ENCODE measurements at places on chromosomes 11 and 22. TPM values are rescaled to one million over a fixed set of nuclear protein-coding genes. Genes with fewer than 3 reads are reported as not detected.

DNA sequence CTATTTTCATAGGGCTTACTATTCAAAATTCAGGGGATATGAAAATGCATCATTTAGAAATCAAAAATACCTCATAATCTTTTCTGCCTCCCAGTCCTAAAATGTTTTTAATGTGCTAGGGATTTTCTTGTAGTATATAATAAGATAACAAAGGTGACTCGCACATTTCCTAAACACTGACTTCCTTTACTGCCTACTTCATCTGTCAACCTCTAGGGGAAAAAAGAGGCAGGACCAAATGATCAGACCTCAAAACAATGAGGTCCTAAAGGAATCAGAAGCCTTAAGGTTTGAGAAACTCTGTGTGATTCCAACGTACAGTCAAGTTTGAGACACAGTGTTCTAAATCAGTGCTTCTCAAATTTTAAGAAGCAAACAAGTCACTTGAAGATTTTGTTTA, 56.1 kb upstream of the POU2AF2 start:
- no peaks in the 10 kb centered on the region for H3K4me1 ChIP-seq
- no peak overlapping the region for H3K4me3 ChIP-seq
- DNase-seq = no peak
- H3K36me3 ChIP-seq = no peaks in the 10 kb centered on the region
- H3K27ac ChIP-seq = no peak overlapping the region
- no peaks in the 10 kb centered on the region for H3K27me3 ChIP-seq

Gene HOATZ
- total RNA-seq = not detected

DNA sequence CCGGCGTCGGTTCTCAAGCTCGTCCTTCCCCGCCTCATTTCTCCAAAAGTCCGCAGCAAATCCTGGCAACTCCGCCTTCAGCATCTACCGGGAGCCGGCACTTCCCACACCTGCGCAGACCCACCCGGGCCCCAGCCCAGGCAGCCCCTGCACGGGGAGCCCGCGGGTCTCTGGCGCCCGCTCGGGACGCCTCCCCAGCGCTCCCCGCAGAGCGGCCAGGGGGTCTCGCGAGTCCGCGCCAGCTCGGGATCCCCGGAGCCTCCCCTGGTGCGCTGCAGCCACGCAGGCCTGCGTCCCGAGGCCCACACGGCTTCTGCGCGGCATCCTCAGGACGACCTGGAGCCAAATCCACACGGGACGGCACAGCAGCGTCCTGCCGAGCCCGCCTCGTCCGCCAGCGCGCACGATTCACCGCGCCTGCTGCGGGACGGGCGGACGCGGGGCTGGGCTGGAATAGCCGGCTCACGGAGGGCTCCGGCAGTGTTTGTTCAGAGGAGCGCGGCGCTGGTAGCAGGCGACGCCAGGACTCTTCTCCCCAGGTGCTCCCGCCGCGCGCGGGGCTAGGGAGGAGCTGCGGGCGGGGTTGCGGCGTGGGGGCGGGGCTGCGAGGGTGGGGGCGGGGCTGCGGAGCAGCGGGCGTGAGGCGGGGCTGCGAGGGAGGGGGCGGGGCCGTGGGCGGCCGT, 816 bp upstream of the PHRF1 start:
- H3K36me3 ChIP-seq = no peaks in the 10 kb centered on the region
- H3K4me1 ChIP-seq = peaks cover 36% of the 10 kb centered on the region
- no peak for DNase-seq
- H3K4me3 ChIP-seq = peak overlapping the region; percentile 99
- H3K27me3 ChIP-seq = no peaks in the 10 kb centered on the region

- DNase-seq = no peak
- H3K36me3 ChIP-seq = no peaks in the 10 kb centered on the region
- no peak overlapping the region for H3K4me3 ChIP-seq
- no peak overlapping the region for H3K27ac ChIP-seq
- no peaks in the 10 kb centered on the region for H3K27me3 ChIP-seq
- no peaks in the 10 kb centered on the region for H3K4me1 ChIP-seq
These were observed 69.9 kb downstream of the JRKL start for GRCh38 chr11:96459751-96460150.

GRCh38 chr11:11296434-11296833, 56.6 kb downstream of the CSNK2A3 start:
- no peak for DNase-seq
- H3K27ac ChIP-seq = no peak overlapping the region
- no peaks in the 10 kb centered on the region for H3K4me1 ChIP-seq

GRCh38 chr11:119522609-119523008, 99.6 kb upstream of the THY1 start:
- H3K4me1 ChIP-seq = no peaks in the 10 kb centered on the region
- no peak for DNase-seq
- H3K36me3 ChIP-seq = no peaks in the 10 kb centered on the region
- H3K27ac ChIP-seq = no peak overlapping the region

DNA sequence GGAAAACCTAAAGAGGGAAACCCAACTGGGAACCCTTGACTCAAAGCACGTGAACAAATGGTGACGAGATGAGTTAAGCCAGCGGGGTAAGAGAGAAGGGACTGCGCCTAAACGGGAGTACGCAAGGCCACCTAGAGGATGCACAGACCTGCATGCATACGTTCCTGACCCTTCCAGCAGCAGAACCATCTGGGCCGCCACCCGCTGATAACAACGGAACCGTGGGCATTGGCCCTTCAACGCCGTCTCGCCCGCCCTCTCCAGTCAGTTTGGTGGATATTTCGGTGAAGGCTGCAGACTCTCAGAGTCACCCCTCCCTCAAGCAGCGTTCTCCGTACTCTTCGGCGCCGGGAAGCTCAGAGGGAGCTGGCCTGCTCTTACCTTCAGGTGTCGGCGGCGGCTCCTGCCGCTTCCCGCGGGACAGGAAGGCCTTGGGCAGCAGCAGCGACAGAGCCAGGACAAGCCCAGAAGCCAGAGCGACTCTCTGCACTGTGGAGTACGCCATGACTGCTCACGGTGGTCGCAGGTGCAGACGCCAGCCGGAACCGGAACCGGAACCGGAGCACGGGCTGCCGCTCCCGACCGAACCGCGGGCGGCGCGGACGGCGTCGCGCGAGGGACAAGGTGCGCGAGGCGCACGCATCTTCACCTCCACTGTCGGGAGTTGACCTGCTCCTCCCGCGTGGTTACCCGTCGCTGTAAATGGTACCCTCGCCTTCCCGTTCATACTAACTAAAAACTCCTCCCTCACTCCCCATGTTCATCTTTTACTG, at the start of gene RIC3:
RIC3 (minus strand) TSS at position 541 of the 773 bp plus-strand sequence; CDS start at position 505, 36 bp downstream.
- H3K27ac ChIP-seq = peak within 1 kb of the TSS; percentile 9
- no peaks in the 10 kb centered on the region for H3K36me3 ChIP-seq
- H3K4me3 ChIP-seq = peak within 1 kb of the TSS; percentile 73
- peaks cover 8% of the 10 kb centered on the region for H3K4me1 ChIP-seq

Gene VPREB1
- not detected for total RNA-seq

Gene CTTN
- total RNA-seq = 154 TPM

Gene TENM4
- 0.16 TPM for total RNA-seq

DNA sequence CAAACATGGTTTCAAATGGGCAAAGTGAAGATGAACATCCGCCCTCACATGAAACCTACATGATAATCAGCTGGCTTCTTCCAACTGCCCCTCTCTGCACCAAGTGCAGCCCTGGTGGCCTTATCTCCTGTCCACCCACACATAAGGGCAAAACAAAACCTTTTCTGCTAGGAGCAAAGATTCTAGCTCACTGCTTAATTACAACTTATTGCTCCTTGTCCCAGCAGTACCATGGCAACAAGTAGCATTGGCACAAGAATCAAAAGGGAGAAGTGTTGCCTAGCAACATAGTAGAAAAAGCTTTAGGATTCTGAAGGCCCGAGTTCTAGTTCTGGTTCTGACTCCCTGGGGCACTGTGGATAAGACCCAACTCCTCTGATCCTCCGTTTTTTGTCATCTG, 68.7 kb upstream of the BMAL1 start:
- H3K27ac ChIP-seq = no peak overlapping the region
- no peak overlapping the region for H3K4me3 ChIP-seq
- DNase-seq = no peak
- H3K36me3 ChIP-seq = no peaks in the 10 kb centered on the region
- no peaks in the 10 kb centered on the region for H3K27me3 ChIP-seq
- H3K4me1 ChIP-seq = no peaks in the 10 kb centered on the region

DNA sequence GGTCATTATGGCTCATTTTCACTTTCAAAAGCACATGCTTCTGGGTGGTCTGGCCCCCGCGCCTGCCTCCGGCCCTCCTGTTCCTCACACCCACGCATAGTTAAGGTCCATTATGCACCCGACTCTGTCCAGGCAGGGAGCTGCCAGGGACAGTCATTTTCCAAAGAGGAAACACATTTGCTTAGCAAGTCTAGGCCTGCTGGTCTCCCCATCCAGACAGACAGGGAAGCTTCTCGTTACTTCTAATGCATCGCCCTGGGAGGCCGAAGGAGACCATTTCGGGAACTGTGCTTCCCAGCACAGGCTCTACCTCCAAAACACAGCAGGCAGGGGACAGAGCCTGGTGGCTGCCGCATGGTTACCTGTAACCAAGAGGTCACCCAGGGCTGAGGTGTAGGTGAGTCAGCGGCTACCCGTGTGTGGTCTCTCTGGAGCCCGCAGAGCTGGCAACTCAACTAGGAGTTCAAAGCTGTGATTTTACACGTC, 87.1 kb upstream of the SHANK2 start:
- no peaks in the 10 kb centered on the region for H3K36me3 ChIP-seq
- H3K27ac ChIP-seq = no peak overlapping the region
- no peak overlapping the region for H3K4me3 ChIP-seq
- H3K27me3 ChIP-seq = peaks cover 7% of the 10 kb centered on the region
- H3K4me1 ChIP-seq = no peaks in the 10 kb centered on the region

Gene MCAT
- total RNA-seq = 28.6 TPM

GRCh38 chr22:49432897-49433443, 394.7 kb downstream of the BRD1 start:
- no peaks in the 10 kb centered on the region for H3K4me1 ChIP-seq
- no peak overlapping the region for H3K27ac ChIP-seq
- no peaks in the 10 kb centered on the region for H3K36me3 ChIP-seq
- no peaks in the 10 kb centered on the region for H3K27me3 ChIP-seq
- no peak for DNase-seq

DNA sequence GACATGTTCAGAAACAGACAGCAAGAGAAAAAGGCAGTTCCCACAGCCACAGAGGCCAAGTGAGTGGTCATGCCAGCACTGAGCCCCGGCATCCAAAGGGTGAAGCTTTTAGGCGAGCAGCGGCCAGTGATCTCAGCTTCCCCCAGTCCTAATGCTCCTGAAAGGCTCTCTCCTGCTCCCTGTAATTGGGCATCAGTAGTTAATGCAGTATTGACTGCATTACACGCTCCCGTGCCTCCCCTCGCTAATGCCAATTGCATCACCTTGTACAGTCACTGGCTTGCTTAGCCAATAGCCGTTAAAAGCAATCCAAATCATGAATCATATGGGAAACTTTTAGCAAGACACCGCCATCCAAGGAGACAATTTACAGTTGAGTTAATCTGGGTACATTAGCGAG, 4.9 kb downstream of the LMO1 start:
- H3K36me3 ChIP-seq = no peaks in the 10 kb centered on the region
- H3K27ac ChIP-seq = peak overlapping the region; percentile 87
- H3K4me1 ChIP-seq = peaks cover 36% of the 10 kb centered on the region
- DNase-seq = peak; percentile 61

Gene PLEKHB1
- total RNA-seq = 6.1 TPM

Gene CRY2
- 85.9 TPM for total RNA-seq

Gene CARD18
- total RNA-seq = not detected

DNA sequence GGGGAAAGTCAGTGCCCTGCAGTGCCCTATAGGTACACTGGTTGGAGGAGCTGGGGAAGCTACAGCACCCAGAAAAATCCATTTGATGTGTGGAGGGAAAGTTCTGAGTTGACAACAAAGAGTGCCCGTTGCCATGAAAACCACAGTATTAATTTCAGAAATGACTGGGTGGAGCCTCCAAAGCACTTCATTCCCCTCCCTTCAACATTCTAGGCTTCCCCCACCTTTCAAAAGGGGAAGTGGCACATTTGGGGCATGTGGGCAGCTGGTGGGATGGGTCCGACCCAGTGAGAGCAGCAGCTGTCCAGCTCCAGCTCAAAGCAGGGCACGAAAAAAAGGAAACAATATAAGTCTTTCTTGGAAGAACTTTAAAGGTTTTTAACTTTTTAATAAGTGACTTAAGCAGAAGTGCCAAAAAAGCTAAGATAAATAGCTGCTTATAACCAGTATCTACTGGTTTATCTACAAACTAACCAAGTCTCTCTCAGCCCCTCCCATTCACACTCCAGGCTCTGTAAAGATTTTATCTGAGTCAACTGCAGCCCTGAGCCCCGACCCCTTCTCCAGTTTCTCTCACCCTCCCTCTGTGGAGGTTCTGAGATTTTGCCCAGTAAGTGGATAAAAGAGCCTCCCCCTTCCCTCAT, 9.0 kb upstream of the AHNAK start:
- no peaks in the 10 kb centered on the region for H3K36me3 ChIP-seq
- H3K4me1 ChIP-seq = peaks cover 90% of the 10 kb centered on the region

DNA sequence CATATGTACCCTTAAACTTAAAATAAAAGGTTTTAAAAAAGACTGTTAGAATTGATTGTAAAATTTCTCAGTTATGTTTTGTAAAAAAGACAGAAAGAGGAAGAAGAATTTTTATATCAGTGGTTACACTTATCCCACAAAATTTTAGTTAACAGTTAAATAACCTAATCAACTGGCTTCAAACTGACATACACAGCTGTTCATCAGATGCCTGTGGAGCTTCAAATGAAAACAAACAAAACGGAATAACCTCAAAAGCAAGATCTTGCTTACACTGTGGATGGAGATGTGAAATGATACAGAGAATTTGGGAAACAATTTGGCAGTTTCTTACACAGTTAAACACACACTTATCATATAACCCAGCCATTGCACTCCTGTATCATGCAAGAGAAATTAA, 521.0 kb downstream of the ETS1 start:
- no peaks in the 10 kb centered on the region for H3K4me1 ChIP-seq
- H3K36me3 ChIP-seq = no peaks in the 10 kb centered on the region
- H3K4me3 ChIP-seq = no peak overlapping the region
- no peak for DNase-seq
- no peak overlapping the region for H3K27ac ChIP-seq

DNA sequence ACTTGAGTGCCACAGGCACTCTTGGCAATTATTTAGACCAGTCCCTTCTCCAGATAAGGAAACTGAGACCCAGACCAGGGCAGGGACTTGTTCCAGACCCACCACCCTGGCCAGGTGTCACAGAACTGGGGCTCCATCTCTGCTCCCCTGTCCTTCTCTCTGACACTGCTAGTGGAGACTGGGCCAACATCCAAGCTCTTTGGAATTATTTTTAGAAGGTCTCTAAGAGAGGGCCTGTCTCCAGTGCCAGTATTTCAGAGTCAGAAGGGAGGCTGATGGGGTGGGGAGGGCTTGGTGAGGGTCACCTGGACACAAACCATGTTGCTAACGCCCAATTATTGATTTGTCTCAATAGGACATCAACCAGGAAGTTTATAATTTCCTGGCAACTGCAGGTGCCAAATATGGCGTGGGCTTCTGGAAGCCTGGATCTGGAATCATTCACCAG, 32.7 kb downstream of the POLR3H start:
- H3K4me1 ChIP-seq = peaks cover 79% of the 10 kb centered on the region
- no peak overlapping the region for H3K4me3 ChIP-seq
- H3K36me3 ChIP-seq = no peaks in the 10 kb centered on the region
- H3K27me3 ChIP-seq = no peaks in the 10 kb centered on the region
- DNase-seq = no peak
- peak overlapping the region; percentile 97 for H3K27ac ChIP-seq

Gene C11orf97
- not detected for total RNA-seq

Gene SNX32
- total RNA-seq = not detected

Gene KCNQ1
- total RNA-seq = 1.00 TPM

Gene SLC22A8
- total RNA-seq = not detected

Gene OR52I2
- total RNA-seq = not detected

- H3K36me3 ChIP-seq = no peaks in the 10 kb centered on the region
- no peak for DNase-seq
- H3K27me3 ChIP-seq = no peaks in the 10 kb centered on the region
These were observed 22.0 kb downstream of the AMPD3 start for GRCh38 chr11:10476927-10477689.

Gene KRTAP5-11
- total RNA-seq = not detected

Gene TRIM77
- not detected for total RNA-seq
